Activated CD8-positive, alpha-beta T cell treated with anti-CD3 and anti-CD28 coated beads, Interleukin-2, amount 10 ng/mL, durations not matched to agents 7 days and 5 days (primary cell): ENCODE measurements at places on chromosomes 6 and 20.

DNA sequence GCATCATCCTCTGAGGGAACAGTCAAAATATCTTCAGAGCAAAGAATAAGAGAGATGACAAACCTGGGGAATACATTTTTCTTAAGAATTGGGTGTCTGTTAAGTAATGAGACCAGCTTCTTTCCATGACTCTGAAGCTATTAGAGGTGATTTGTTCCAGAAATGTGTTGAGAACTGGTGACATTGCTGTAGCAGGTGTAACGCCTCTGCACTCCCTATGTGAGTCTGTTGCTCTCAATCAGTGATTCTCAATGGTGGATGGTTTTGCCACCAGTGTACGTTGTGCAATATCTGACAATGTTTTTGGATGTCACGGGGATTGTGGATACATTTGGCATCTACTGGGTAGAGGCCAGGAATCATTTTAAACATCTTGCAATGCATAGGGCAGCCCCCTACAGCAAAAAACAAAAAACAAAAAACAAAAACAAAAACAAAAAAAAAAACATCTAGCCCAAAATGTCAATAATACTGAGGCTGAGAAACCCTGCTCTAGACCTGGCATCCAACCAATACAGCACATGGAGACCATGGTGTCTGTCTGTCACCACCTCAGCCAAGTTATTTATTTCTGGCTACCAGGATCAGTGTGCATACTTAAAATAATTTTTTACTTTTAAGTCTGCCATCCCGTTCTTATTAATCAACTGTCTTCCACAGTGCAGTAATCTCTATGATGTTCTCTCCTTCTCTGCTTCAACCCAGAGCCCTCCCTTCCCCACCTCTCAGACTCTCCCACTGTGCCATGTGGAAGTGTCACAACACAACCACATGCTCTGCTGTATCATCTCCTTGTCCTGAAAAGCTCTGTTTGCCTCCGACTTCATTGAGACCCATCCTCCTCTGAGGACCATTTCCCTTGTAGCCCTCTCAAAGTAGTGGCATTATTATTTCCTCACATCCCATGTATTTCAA is 43.7 kb downstream of the KLHL32 start:
- H3K27ac ChIP-seq: no peak overlapping the region
- no peaks in the 10 kb centered on the region for H3K4me1 ChIP-seq
- DNase-seq: no peak
- no peaks in the 10 kb centered on the region for H3K27me3 ChIP-seq

GRCh38 chr6:15389765-15390723 is 144.2 kb downstream of the JARID2 start:
- H3K27ac ChIP-seq: peak overlapping the region; percentile 73
- no peaks in the 10 kb centered on the region for H3K27me3 ChIP-seq
- peaks cover 23% of the 10 kb centered on the region for H3K36me3 ChIP-seq
- no peak overlapping the region for H3K4me3 ChIP-seq

- DNase-seq: no peak
- H3K4me1 ChIP-seq: no peaks in the 10 kb centered on the region
- no peaks in the 10 kb centered on the region for H3K36me3 ChIP-seq
- H3K4me3 ChIP-seq: no peak overlapping the region
- no peak overlapping the region for H3K27ac ChIP-seq
- H3K27me3 ChIP-seq: no peaks in the 10 kb centered on the region
These were observed 231.4 kb downstream of the PAX1 start for GRCh38 chr20:21936720-21937380.

DNA sequence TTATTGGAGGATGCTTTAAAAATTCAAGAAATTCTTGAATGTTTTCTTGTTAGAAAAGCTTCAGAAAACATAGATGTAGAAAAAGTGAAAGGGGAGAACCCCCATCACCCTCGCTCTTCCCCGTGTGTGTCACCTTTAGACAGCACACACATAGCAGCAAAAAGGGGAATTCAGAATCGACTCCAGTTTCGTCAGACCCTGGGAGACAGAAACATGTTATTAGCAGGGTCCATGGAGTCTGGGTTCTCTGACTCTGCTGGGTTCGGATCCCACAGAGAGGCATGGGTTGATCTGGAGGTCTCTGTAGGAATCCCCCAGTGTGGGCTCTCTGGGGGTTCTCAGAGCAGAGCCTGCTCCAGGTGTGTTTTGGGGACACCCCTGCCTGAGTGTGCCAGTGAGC is 43.7 kb downstream of the ARHGAP40 start:
- H3K36me3 ChIP-seq: no peaks in the 10 kb centered on the region
- peaks cover 10% of the 10 kb centered on the region for H3K4me1 ChIP-seq
- peaks cover 47% of the 10 kb centered on the region for H3K27me3 ChIP-seq
- H3K27ac ChIP-seq: no peak overlapping the region
- no peak for DNase-seq

DNA sequence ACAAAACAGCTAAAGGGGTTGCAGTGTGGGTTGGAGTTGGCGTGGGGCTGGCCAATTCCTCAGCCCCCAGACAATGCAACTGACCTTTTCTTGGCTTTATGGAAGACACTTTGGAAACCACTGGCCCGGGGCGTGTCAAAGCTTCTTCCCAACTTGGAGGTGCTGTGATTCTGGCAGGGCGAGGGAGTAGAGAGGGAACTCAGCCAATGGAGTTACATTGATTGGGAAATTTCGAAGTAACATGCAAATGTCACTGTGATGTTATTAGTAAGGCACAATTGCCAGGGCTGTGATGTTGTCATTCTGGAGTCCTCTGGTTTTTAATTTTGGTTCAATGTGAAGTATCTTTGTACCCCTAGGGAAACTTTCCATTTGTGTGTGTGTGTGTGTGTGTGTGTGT is 41.5 kb upstream of the EPB41L1 start:
- peaks cover 20% of the 10 kb centered on the region for H3K27me3 ChIP-seq
- H3K4me1 ChIP-seq: no peaks in the 10 kb centered on the region
- no peak overlapping the region for H3K27ac ChIP-seq
- no peak for DNase-seq
- no peak overlapping the region for H3K4me3 ChIP-seq

- H3K27ac ChIP-seq: no peak overlapping the region
- peaks cover 20% of the 10 kb centered on the region for H3K4me1 ChIP-seq
- no peaks in the 10 kb centered on the region for H3K27me3 ChIP-seq
- no peak for DNase-seq
- H3K4me3 ChIP-seq: no peak overlapping the region
- peaks cover 31% of the 10 kb centered on the region for H3K36me3 ChIP-seq
These were observed 312.4 kb downstream of the CDKAL1 start for GRCh38 chr6:20846602-20847028.
